ENCODE measurements at places on chromosomes 11 and 22.

DNA sequence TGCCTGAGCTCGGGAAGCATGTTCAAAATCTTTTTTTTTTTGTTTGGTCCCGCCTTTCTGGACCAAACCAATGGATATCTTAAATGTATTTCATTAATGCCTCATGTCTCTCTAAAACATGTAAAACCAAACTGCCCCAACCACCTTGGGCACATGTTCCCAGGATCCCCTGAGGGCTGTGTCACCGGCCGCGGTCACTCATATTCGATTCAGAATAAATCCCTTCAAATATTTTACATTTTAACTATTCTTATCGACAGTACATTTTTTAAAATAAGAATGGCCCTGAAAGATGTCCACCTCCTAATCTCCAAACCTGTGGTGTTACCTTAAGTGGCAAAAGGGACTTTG is 2.1 kb downstream of the RNH1 start:
- DNase-seq, result no peak

DNA sequence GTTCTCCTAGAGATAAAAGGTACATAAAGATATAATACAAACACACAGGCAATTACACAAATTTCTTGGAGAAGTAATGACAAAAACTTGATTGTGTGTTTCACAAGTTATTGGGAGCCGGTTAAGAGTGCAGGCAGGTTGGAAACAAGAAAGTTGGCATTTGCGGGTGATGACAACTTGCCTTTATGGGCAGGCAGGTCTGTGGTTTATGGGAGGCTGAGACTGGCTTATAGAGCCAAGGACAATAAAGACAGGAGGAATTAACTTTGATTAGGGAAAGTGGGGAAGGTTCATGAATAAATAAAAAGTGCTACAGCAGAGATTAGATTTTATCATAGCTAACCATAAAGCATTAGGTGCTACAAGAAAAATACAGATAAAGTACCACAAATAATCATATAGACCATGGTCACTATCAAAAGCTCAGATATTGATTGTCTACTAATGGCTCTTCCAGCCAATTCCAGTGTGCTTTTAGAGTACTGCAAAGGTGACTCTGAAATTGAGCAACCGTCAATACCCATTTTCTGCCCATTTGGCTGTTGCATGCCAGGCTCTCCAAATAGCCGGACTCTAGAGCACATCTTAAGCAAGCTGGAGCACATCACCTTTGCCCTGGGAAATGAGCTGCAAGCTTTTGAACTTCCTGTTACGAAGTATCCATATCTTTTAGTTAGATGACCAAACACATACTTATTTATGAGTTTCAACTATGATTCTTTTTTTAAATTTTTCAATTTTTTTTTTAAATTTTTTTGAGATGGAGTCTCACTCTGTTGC is 33.9 kb upstream of the GAB2 start:
- DNase-seq, result no peak

DNA sequence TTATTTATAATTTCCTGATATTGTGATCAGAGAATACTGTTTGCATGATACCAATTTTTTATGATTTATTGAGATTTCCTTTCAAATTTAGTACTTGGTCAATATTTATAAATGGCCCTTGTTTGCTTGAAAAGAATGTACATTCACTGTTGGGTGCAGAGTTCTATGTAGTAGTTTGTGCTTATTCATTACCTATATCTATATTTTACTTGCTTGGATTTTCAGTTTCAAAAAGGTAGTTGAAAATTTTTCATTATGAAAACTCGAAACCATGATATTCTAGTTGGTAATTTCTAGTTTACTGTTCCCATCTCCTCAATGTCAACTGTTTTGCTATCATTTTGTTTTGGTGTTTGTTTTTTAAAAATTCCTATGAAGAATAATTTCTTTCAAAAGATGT is 155.7 kb downstream of the AASDHPPT start:
- no peak for DNase-seq

DNA sequence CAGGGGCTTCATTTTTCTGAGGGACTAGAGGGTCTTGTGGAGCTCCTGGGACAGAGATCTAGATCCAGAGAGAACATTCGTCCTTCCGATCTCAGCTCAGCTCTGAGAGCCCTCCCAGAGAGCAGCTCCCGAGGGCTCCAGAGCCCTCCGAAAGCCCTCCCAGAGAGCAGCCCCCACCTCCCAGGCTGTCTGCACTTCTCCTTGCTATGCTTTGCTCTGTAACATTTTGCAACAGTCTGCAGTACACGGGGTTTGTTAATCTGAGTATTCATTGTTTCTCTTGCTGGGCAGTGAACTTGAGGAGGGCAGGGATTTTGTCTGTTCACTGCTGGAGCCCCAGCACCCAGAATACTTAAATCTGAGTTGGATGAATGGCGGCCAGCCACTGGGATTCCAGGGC is 2.6 kb downstream of the GGA1 start:
- no peak for DNase-seq

- DNase-seq, result no peak
These were observed 2.1 kb upstream of the KIAA1671 start for GRCh38 chr22:24950272-24950902.
